ENCODE measurements at places on chromosomes 5 and 9.

- DNase-seq, result no peak
Measured at GRCh38 chr5:88687373-88687911, 195.5 kb downstream of the MEF2C start.

DNA sequence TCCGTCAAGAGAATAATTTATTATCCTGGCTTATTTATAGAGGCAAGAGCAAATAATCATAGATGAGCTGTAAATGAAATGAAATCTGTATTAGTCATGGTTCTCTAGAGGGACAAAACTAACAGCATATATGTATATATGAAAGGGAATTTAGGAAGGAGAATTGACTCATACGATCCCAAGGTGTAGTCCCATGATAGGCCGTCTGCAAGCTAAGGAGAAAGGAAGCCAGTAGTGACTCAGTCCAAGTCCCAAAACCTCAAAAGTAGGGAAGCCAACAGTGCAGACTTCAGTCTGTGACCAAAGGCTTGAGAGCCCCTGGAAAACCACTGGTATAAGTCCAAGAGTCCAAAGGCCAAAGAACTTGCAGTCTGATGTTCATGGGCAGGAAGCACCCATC lies 515.9 kb upstream of the CYLC2 start:
- peak; percentile 43 for DNase-seq

DNA sequence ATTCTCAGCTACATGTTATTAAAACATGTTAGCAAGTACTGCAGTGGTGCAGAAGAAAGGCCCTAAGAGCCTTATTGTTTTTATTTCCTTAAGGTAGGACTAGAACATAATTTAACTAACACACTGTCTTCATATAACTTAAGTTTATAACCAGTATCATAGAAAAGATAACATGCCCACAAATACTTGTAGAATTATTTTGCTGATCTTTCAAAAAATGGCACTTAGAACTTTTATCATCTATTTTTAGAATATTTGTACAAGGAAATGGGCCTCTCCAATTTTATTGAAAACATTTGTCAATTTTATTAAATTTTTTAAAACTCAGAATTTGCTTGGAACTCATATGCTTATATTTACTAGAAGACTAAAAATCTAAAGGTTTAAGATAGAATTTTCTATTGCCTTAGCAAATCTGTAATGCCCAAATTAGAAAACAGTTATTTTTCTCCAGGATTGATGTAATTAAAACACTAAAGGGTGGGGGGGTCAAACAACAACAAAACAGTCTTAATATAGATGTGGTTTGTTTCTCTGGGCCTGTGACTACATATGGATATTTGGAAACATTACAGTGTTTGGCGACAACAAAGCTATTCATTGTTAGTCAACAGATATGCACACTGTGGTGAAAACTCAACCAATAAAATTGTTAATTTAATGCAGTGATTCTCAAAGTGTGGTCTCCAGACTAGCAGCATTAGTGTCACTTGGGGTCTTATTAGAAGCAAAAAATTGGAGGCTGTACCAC lies 360.4 kb downstream of the PDE4D start:
- DNase-seq, result no peak

- no peak for DNase-seq
Measured at GRCh38 chr9:911005-911404, 65.5 kb upstream of the DMRT3 start.

- DNase-seq, result peak; percentile 97
Measured at GRCh38 chr9:79224672-79225433, 346.9 kb upstream of the TLE4 start.

DNA sequence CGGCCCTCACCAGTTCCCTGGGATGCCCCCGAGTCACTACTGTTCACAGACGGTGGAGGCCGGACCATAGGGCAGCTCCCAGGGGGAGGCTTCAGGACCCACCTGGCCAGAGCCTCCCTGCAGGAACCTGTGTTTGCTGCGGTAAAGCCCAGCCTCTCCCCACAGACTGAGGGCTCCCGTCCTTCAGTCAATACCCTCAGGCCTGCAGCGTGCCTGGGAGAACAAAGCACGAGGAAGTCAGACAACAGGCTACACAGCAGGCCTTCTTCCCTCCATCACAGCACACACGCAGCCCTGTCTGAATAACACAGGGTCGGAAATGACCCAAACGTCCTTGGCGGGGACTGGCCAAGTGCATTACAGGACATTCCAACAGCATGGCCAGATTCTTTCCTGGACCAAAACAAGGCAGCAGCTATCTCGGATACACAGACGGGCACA lies 34.4 kb downstream of the COL23A1 start:
- no peak for DNase-seq

- DNase-seq, result no peak
Measured at GRCh38 chr5:174293481-174293880, 248.0 kb downstream of the NSG2 start.

- no peak for DNase-seq
Measured at GRCh38 chr5:143412661-143413342, 9.3 kb upstream of the NR3C1 start.

DNA sequence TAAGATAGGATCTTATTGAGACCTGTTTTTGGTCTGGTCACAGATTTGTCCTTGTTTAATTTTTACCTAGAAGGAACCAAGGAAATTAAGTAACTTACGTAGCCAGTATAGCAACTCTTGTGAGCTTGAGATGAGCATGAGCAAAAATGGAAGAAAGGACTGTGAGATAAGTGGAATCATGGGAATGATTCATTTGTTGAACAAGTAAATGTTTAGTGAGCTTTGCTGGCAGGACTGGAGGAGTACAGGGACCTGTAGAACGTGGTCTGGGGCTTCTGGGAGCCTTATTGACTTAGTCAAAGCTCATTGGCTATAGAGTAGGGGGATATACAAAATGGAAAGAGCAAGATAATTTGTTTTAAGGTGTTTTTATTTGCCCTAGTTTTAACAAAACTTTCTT lies 3.0 kb downstream of the RAD23B start:
- no peak for DNase-seq

DNA sequence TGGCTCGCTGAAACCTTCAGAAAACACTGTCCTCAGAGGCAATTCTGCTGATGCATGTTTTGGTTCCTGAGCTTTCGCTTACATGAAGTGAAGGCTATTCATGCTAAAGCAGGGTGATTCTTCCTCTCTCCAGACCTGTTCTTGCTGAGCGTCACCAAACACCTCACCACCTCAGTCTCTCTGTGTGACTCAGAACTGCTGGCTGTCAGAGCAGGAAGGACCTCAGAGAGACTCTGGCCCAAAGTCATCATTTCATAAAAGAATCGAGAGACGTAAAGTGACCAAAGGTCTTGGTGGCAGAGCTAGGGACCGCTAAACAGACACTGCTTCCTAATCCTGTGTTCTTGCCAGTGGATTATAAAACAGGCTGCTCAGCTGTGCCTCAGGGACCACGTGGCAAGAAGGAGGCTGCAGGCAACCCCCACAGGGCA lies 73.8 kb downstream of the LHFPL2 start:
- peak; percentile 24 for DNase-seq

DNA sequence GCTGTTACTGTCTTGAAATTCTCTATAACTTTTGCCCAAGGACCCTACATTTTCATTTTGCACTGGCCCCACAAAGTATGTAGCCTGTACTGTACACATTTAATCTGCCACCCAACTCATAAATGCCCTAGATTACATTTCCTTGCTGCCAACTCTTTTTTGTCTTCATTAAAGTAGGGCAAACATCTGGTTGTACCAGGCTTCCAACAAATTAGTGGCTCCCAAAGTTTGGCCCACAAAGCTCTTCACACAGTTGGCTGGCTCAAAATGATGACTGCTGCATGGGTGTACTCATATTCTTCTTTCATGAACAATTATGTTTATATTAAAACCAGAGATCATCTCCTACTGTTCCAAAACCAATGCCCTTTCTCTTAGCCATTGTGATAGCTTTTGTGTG lies 45.3 kb downstream of the GNA14 start:
- no peak for DNase-seq

DNA sequence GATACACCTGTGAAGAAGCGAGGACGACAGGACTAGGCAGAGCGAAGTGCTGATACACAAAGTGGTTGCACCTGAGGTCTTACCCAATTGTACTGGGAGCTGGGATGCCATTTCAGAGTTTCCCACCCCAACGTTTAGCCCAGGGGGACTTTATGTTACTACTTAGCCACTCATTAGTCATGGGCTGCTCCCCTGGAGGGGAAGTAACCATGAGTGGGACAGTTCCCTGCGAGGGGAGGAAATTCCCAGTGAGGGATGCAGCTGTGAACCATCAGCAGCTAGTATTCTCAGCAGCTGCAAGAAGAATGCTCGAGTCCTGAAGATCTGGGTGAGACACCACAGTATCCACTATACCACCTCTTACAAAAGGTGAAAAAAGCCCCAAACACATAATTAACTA lies 93.7 kb upstream of the ACTBL2 start:
- no peak for DNase-seq

GRCh38 chr9:116741086-116741740 lies 54.1 kb downstream of the TRIM32 start:
- no peak for DNase-seq

DNA sequence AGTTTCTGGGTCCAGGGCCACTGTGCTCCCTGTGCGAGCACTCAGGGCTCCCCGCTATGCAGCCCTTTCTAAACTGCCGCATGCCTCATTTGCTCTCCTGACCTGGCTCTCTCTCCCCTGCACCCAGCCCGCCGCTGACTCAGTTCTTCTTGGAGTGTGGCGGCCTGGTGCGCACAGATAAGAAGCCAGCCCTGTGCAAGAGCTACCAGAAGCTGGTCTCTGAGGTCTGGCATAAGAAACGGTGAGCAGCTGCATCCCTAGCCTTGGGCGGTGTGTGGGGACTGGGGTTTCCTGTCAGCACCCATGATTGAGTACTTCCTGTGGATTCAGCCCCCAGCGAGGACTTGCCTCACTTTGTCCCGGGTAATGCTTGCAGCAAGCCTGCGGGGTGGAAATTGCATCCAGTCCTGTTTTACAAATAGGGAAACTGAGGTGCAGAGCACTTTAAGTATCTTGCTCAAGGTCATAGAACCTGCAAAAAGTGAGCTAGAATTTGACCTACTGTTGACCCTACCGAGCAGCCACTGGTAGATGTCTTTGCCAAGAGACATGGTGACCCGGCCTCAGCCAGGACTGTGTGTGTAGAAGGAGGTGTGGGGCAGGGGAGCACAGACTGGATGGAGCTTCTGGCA lies 27.9 kb downstream of the USP20 start:
- peak; percentile 86 for DNase-seq

All from fibroblast of skin of abdomen (primary cell).